GM23248 (cell line): ENCODE measurements at places on chromosomes 2 and 18. TPM values are rescaled to one million over a fixed set of nuclear protein-coding genes. Genes with fewer than 3 reads are reported as not detected.

TMEM127 gene
- 43.6 and 46.8 TPM in 2 replicates for total RNA-seq

EGR4 gene
- not detected in 2 replicates for total RNA-seq

FEV gene
- not detected in 2 replicates for total RNA-seq

PIEZO2 gene
- 1.1 and 1.5 TPM in 2 replicates for total RNA-seq

RGPD4 gene
- not detected in 2 replicates for total RNA-seq

ANO7 gene
- 0.22 and 0.38 TPM in 2 replicates for total RNA-seq

DNA sequence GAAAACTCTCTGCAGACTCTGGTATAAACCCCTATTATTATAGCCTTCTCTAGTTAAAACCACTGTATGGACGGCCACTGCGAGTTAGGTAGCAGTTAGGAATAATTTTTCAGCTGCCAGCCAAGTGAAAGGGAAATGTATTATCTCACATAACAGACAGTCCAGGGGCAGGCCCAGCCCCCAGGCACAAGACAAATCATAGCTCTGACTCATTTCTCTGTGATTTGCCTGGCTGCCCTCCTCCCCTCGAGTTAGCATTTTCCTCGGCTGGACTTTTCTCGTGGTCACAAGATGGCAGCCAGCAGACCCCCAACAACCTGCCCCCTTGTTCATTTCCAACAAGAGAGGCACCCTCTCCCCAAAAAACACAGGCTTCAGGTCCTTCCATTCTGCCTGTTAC is 10.5 kb downstream of the VIT start:
- DNase-seq, result peak; percentile 87

- DNase-seq, result no peak
Measured at GRCh38 chr2:85096616-85097015, 36.6 kb upstream of the TCF7L1 start.

DNA sequence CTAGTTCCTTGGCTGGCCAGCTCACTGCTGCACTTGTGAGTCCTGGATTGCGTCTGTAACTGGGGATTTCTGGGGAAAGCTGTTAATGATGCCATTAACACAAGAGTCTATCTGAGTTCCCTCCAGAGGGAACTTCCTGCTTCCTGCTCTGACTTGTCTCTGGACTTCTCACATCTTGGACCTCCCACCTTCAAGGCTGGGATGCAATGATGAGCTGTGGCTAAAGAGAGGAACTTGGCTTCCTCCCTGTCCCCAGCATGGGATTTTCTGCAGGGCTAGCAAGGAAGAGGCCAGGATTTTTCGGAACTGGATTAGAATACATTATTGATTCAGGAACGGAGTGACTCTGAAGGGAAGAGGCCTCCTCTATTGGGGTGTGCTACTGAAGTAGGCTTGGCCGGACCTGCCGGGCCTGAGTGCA is 155.5 kb downstream of the CLIP4 start:
- DNase-seq, result no peak

DNA sequence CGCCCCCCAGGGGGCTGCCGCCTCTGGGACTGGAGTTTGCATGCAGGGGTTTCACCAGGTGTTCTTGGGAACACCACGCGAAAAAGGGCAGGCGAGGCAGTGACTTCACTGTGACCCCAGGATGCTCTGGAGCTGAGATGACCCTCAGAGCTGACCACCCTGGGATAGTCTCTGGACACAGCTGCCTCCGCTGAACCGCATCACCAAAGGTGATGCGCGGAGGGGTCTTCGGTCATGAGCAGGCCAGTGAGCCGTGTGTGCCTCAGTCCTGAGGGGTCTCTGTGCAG is 17.5 kb downstream of the GPR35 start:
- no peak for DNase-seq

DNA sequence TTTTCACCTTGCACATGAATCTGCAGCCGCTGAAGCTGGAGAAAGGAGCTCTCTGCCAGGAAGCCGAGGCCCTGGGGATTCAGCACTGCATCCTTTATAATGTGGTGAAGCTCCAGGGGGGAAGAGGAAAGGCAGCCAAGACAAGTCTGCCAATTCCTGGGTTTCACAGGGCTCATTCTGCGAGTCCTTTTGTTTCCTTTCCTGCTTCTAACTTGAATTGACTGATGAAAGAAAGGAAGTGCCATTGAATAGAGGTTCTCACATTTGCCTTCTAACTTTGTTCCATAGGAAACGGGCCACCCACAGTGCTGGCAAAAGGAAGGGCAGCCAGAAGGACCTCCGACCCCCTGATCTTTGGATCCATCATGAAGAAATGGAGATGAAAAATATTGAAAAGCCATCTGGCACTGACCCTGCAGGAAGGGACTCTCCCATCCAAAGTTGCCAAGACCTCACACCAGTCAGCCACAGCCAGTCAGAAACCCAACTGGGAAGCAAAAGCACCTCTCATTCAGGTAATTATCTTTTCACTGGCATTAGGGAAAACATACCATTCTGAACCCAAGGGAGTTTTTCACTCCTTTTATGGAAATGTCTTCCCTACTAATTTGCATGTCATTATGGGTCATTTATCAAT is 765.4 kb downstream of the MBD2 start:
- no peak for DNase-seq

- DNase-seq, result no peak
Measured at GRCh38 chr2:40719414-40719813, 267.5 kb upstream of the SLC8A1 start.

GRCh38 chr18:38301621-38302020 is 736.0 kb upstream of the CELF4 start:
- no peak for DNase-seq

DNA sequence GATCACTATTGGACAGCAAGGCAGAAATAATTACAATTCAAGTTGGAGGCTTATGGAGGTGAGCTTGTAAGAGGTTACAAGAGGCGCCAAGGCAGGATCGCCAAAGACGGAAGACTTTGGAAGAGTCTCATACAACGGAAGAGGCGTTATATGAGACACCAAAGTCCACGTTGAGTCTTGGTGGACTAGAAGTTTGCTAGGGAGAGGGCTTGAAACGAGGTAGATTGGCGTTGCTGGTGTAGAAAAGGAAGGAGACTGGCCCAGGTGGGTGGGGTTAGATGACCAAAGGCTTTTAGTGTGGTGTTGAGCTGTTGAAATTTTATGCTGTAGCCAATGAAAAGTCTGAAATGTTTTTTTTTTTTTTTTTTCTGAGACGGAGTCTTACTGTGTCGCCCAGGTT is 1.4 kb downstream of the MSH2 start:
- DNase-seq, result no peak

DNA sequence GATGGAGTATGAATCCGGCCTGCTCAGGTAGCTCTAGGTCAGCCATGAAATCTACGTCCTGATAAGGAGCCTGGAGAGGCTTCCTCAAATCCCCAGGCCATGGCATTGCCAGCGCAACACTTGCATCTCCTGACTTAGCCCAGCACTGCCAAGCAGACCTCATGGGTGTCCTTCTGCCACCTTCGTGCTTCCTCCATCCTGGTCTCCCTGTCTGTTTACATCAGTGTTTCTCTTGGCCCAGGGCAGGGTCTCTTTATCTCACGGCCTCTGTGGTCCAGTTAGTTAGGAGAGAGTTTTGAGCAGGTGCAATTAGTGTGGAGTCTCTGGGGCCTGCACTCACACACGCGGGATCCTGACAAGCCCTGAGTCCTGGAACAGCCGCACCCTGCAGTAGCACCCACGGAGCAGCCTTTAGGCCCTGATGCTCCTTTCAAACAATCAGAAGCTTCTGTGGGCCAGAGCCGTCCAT is 193.1 kb upstream of the ARL4C start:
- no peak for DNase-seq

DNA sequence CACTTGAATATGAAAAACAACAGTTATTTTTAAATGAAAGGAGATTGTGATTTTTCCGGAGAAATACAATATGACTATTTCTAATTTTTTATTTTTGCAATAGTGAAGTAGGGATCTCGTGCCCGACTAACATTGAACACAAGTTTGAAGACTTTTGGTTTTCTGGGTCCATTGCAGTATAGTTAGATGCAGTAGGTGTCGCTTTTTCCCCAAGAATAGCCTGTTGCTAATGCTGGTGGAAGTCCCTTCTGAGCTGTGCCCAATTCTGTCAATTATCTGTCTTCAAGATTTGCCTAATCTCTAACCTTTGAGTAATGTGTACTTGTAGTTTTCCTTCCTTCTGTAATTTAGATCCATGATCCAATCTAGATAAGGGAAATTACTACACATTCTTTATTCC is 36.5 kb downstream of the SEMA4F start:
- DNase-seq, result peak; percentile 82

DNA sequence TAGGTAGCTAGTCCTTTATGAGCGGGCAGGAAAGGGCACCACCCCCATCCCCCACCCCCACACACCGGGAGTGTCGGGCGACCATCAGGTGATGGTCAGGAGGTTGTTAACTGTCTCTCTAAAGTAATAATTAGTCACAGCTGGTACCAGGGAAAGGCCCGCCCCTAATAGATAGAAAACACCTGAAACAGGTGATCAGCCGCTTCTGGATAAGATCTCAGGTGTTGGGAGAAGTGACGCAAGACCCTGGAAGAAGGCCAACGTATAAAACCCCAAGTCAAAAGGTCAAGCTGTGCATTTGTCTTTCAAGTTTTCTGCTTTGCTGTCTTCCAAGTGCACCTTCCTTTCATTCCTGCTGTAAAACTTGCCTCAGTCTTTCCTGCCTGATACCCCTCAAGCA is 59.6 kb upstream of the LINC00305 start:
- no peak for DNase-seq
